ENCODE measurements at places on chromosomes 3 and 15.

DNA sequence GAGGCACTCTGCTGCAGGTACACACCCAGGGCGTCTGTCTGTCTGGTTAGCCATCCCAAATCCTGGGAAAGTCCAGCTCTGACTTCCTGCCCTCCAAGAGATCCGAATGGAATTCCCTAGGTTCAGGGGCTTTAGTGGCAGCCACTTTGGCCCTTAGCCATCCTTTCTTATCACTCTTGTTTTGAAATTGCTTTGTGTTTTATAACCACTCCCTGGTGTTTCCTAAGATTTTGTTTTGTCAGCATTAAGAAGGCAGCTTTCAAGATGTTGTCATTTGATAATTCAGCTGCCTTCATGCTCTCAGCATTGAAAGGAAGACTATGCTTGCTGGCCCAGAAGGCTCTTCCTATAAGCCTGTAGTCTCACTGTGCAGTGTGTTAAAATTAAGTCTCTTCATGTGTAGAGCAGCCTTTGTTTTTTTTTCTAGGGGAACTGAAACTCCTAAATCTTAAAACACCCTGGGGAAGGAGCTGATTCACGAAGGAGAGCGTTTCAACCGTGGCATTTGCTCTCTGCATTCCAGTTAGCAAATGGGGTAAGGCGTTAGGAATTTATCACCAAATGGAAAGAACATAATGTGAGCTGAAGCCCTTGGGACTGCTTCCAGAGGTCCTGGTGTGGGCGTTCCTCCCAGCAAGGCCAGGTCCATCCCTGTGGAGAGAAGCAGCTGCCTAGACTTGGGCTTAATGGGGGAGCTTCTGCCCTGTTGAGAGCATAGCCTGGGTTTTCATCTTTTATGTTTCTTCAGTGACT, 14.2 kb upstream of the CLEC3B start:
- no peak for DNase-seq

- DNase-seq = no peak
These were observed 297.0 kb downstream of the CGGBP1 start for GRCh38 chr3:87761795-87762194.

- DNase-seq = no peak
These were observed 626 bp upstream of the PTPRG start for GRCh38 chr3:61560517-61561373.

GRCh38 chr3:14561051-14561960, 21.2 kb upstream of the GRIP2 start:
- no peak for DNase-seq

- DNase-seq = no peak
These were observed 13.3 kb downstream of the CPNE9 start for GRCh38 chr3:9716801-9717555.

GRCh38 chr15:77409259-77410156, 10.4 kb downstream of the PEAK1 start:
- no peak for DNase-seq

- DNase-seq = peak; percentile 45
These were observed 29.8 kb upstream of the SENP5 start for GRCh38 chr3:196837819-196838420.

DNA sequence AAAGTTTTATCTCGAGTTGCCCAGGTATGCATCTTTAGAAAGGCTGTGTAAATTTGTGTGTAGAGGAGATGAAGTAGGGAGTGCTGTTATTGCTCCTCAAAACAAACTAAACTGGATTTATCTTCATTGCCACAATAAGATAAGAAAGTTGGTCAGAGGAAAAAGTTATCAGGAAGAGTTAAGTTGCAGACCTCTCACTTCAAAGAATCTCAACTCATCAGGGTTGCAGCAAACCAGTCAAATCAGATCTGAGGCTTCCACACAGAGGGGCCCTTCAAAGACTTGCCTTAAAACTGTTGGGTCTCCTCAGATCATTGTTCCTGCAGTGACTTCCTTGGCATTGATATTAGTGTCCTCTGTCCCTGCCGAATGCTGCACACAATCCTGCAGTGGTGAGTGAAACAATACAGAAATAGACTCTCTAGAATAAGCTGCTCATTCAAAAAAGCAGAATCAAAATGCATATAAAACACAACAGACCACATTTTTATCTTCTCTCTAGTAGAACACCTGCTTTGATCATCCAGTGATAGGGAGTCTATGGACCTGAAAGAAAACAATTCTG, 191.2 kb upstream of the CBLB start:
- DNase-seq = no peak

DNA sequence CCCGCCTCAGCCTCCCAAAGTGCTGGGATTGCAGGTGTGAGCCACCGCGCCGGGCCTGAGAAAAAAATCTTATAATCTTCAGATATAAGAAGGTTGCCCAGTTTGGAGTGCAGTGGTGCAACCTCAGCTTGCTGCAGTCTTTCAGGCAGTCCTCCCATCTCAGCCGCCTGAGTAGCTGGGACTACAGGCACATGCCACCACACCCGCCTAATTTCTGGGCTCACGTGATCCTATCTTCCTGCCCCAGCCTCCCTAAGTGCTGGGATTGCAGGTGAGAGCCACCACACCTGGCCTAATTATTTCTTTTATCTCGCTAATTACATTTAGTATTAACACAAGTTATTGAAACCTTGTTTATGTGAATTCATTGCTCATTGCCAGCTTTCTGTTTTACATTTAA, 13.5 kb downstream of the PAK2 start:
- no peak for DNase-seq

DNA sequence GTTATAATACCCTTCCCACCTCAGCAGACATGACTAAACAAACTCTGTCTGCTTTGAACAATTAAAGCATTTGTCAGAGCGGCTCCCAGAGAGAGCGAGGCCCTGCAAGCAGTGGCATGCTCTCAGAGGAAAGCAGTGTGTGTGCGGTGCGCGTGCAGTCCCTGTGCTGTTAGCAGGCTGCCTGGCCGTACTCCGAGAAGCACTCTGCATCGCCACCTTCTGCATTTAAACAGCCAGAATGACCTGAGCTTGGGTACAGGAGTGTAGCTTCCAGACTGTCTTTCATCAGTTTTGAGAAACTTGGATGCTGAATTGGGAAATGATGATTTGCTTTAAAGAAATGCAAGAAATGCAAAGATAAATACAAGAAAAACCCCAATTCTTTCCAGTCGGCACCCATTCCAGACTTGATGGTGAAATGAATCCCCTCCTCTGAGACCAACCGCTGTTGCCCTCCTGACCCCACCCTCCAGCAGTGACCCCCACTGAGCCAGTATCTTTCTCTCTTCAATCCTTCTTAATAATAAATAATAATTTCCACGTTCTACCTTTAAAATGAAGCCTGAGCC, 113.5 kb downstream of the VGLL4 start:
- DNase-seq = no peak

- DNase-seq = no peak
These were observed 526.5 kb upstream of the PROK2 start for GRCh38 chr3:72311425-72311824.

GRCh38 chr3:64901522-64901885, 213.7 kb upstream of the ADAMTS9 start:
- DNase-seq = no peak

- no peak for DNase-seq
These were observed 241.6 kb downstream of the KCNMB2 start for GRCh38 chr3:178777718-178778411.

DNA sequence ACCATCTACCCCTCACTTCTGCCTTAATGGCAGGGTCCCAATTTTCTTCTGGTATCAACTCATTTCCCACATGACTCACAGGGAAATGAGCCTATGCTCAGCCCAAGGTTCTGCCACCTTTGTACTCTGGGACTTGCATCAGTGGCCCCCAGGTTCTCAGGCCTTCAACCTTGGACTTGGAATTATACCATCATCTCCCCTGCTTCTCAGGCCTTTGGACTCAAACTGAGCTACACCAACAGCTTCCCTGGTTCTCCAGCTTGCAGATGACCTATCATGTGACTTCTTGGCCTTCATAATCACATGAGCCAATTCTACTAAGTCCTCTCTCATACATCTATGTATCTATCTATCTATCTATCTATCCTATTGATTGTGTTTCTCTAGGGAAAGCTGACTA, 149.5 kb downstream of the PLCH1 start:
- no peak for DNase-seq

- no peak for DNase-seq
These were observed 261.8 kb downstream of the EPHB1 start for GRCh38 chr3:135056733-135057310.

DNA sequence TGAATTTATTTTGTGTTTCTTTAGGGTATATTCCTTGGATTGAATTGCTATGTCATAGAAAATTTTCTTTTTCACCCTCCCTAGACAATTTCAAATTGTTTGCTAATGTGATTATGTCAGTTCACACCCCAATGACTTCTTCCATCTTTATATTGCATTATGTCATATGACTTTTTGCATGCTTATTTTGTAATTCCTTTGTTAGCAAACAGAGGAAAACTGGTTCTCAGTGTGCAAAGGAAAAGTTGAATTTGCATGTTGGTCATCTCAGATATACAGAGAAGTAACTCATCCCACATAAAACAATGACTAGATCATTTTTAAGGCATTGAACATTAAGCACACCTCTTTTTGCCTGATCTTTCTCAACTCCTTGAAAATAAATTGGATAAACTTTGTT, 3.3 kb upstream of the RNF13 start:
- no peak for DNase-seq

- DNase-seq = peak; percentile 19
These were observed 154.0 kb downstream of the ADAMTS9 start for GRCh38 chr3:64533617-64534317.

GRCh38 chr15:58686286-58686685, 63.2 kb downstream of the ADAM10 start:
- no peak for DNase-seq

DNA sequence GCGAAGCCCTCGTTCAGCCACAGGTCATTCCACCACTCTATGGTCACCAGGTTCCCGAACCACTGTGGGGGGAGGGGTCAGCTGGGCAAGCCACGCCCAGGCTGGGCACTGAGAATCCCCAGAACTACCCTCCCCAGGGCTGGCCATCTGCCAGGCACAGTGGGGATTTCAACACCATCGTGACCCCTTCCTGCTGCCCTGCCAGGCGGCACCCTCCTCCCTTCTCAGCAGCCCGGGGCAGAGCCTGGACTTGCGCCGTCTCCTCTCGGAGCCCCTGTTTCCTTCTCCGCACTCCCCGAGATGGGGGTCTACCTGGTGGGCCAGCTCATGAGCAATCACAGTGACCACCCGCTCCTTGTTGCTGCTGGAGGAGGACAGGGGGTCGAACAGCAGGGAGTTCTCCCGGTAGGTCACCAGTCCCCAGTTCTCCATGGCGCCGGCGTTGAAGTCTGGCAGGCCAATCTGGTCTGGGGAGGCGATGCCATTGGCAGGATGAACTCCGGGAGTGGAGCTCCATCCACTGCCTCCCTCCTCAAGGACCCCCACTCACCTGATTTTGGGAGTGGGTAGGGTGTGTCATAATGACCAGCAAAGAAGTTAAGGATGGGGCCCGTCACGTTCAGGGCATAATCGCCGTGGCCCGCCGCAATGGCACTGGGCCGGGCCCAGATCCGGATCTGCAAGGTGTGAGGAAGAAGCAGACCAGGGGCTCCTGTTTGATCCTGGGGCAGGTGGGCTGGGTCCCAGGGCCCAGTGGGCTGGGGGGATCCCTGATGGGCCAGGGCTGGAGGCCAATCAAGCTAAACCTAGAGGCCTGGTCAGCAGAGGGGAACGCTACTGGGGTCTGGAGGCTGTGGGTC, 10.5 kb downstream of the ANPEP start:
- DNase-seq = no peak

DNA sequence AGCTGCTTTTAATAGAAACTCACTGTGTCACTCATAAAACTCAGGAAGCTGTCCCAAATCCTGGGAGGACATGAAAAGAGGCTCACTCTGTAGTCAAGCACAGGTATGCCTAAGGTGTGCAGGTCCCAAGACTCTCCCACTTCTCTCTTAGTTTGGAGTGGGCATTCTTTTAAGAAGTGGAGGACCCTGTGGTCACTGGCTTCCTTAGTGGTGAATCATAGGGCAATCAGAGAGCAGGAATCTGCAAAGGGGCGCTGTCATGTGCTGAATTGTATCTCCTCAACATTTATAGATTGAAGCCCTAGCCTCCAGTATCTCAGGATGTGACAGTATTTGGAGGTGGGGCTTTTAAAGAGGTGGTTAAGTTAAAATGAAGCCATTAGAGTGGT, 47.2 kb upstream of the ZBTB38 start:
- DNase-seq = no peak

- DNase-seq = peak; percentile 16
These were observed 91.7 kb upstream of the FGF12 start for GRCh38 chr3:192819001-192819569.

- no peak for DNase-seq
These were observed 1.1 kb upstream of the WDR5B start for GRCh38 chr3:122416966-122417365.

- no peak for DNase-seq
These were observed 45.5 kb downstream of the TMOD3 start for GRCh38 chr15:51874751-51875644.

DNA sequence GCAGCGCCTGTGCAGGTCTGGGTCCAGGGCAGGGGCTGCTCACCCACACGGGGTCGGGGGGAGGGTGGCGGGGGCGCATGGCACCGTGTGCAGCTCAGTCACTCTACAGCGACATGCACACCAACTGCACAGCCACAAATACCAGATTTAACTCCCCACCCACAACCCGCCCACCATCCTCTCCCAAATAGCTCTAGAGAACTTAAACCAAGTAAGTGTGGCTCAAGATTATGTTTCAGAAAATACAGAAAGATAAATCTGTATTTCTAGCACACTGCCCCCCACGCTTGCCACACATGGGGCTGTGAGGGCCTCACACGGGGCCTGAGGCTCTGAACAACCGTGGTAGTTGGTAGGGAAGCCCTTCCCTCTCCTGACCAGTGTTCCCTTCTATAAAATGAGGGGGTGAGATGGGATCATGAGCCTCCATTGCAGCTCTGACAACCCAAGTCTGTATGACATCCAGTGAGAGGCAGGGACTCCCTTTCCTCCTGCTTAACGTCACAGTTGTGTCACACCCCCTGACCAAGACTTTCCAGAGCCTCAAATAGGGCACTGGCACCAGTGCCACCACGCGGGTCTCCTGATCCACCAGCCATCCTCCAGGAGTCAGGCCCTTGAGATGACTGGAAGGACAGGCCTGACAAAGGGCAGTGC, 23.1 kb downstream of the POC1A start:
- DNase-seq = no peak

DNA sequence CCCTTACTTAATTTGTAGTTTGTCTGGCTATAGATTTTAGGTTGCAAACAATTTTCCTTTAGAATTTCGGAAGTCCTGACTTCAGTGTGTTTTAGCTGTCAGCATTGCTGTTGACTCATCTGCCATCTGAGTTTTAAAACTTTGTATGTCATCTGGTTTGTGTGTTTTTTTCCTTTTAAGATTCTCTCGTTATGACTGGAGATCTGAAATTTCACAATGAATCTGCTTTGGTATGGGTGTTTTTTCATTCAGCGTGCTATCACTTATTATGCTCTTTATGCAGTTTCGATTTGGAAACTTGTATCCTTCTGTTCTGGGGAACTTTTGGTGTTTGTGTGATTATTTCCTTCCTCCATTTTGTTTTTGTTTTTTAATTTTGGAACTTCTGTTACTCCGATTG, 53.7 kb upstream of the ZNF280D start:
- no peak for DNase-seq

GRCh38 chr3:46971742-46972141, 4.8 kb downstream of the CCDC12 start:
- DNase-seq = no peak

GRCh38 chr3:56704706-56705105, 21.6 kb upstream of the TASOR start:
- DNase-seq = no peak

Data from stimulated activated CD4-positive, alpha-beta T cell treated with anti-CD3 and anti-CD28 coated beads, Interleukin-15, amount 100 ng/mL, for 48 hours (primary cell).